ENCODE measurements at places on chromosomes 13 and 19.

DNA sequence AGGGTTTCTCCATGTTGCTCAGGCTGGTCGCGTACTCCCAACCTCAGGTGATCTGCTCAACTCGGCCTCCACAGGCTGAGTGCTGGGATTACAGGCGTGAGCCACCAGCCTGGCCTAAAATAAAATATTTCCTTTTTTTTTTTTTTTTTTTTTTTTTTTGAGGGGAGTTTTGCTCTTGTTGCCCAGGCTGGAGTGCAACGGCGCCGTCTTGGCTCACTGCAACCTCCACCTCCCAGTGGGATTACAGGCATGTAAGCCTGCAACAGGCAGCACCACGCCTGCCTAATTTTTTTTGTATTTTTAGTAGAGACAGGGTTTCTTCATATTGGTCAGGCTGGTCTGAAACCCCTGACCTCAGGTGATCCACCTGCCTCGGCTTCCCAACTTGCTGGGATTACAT lies 4.9 kb downstream of the ZNF506 start:
- DNase-seq, result no peak

DNA sequence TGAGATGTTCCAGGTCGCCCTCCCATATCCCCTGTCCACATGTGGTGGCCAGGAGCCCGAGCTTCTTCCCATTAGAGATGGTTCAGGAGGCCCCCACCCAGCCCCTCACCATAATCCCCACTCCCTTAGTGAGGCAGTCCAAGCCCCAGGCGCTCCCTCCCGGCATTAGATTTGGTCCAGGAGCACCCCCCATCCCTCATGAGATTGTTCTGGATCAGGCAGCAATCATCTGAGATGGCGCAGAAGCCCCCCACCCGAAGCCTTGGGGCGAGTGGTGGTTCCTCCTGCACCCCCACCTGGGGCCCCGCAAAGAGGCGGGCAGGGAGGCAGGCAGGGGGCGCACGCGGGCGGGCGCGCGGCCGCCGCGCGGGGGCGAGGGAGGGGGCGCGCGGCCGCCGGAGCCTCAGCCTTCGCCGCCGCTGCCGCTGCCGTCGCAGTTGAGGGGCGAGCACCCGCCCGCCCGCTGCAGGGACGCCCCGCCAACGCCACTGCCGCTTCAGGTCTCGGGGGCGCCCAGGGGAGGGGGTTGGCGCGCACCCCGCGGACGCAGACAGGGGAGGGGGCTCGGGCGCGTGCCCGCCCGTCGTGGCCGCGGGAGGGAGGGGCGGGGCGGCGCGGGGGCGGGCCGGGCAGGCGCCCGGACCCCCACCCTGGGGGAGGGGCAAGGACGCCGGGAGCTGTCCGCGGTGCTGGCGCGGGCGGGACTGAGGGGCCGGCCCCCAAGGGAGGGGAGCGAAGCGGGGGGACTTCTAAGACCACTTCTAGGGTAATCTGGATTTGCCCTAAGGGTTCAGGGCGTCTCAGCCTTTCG lies 46.4 kb upstream of the SHKBP1 start:
- peak; percentile 24 for DNase-seq

- no peak for DNase-seq
Measured at GRCh38 chr13:92976657-92977056, 249.9 kb upstream of the GPC6 start.

DNA sequence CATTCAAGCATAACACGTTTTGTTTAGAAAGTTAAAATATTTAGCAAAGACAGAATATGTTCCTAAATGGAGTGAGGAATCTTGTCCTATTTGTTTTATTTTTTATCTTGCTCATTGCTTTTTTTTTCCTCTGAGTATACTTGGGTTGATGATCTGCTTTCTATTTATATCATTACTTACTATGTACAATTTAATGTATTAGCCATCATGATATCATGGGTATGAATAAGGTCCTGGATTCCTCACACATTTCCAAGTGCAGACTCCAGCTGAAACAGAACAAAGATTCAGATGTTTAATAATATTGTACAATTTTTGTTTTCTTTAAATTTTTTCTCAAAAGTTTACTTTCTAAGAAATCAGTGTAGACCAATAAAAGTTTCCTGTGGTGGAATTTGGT lies 388.2 kb downstream of the GPC6 start:
- DNase-seq, result no peak

- DNase-seq, result no peak
Measured at GRCh38 chr13:24265453-24265852, 43.9 kb upstream of the C1QTNF9 start.

GRCh38 chr13:42474954-42475353 lies 99.0 kb upstream of the TNFSF11 start:
- DNase-seq, result no peak

GRCh38 chr19:28443361-28443760 lies 769.6 kb downstream of the UQCRFS1 start:
- no peak for DNase-seq

GRCh38 chr13:114230117-114230516 lies 4.6 kb upstream of the CDC16 start:
- DNase-seq, result no peak

DNA sequence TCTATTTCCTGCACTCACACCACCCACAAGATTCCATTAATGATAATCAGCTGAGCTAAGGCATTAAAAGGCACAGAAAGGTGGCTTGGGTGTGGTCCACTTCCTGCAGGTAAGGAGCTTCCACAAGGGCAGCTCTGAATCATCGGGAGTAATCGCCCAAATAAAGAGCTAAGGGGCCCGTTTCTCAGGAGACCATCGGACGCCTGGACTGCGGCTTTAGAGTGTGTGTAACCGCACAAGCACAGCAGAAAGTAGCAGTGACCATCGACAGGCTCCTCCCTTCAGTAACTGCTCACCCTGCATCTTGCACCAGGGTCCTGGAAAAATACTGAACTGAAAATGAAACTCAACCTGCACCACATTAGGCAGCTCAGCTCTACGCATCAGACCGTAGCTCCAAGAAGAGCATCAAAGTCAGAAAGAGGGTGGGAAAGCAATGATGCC lies 6.0 kb downstream of the STK24 start:
- DNase-seq, result no peak

DNA sequence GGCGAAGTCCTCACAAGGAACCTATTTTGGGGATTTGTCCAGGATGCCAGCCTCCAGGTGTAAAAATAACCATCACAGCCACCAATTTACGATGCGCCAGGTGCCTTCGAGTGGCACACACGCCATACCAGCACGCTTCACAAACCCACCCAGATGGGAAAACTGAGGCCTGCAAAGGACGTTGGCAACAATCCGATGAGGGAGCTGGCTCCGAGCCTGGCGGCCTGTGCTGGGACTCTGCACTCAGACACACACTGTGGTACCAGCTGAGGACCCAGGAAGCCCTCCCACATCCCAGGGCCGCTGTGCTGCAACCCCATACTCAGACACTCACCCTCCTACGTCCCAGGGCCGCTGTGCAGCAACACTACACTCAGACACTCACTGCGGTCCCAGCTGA lies 65.0 kb upstream of the C13orf46 start:
- DNase-seq, result no peak

GRCh38 chr19:58513213-58513693 lies 1.5 kb upstream of the SLC27A5 start:
- DNase-seq, result no peak
